BJ (cell line): ENCODE measurements at places on chromosomes 5 and 9.

- no peak for DNase-seq
Measured at GRCh38 chr9:89519366-89519805, 21.5 kb upstream of the SEMA4D start.

DNA sequence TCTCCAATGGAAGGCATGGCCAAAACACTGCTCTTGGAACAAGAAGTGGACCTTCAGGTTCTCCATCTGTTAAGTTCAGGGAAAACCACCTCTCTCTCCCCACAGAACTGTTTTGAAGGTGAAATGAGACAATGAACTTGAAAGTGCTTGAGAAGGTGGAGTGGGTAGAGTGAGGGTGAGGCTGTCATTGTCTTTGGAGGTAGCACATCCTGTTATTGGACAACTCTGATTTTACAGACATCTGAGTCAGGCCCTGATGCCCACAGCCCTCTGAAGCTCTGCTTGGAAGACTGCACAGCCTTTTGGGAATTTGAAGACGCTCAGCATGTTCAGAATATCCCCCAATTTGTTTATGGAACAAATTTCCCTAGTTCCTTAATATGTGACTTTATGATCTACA, 27.6 kb upstream of the TEX48 start:
- no peak for DNase-seq

DNA sequence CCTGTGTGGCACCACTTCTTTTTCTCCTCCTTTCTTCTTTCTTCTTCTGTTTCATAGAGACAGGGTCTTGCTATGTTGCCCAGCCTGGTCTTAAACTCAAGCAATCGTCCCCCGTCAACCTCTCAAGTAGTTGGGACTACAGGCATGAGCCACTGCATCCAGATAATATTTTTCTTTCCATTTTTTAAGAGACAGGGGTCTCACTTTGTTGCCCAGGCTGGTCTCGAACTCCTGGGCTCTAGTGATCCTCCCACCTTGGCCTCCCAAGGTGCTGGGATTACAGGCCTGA, 47.4 kb upstream of the IER5L start:
- no peak for DNase-seq

DNA sequence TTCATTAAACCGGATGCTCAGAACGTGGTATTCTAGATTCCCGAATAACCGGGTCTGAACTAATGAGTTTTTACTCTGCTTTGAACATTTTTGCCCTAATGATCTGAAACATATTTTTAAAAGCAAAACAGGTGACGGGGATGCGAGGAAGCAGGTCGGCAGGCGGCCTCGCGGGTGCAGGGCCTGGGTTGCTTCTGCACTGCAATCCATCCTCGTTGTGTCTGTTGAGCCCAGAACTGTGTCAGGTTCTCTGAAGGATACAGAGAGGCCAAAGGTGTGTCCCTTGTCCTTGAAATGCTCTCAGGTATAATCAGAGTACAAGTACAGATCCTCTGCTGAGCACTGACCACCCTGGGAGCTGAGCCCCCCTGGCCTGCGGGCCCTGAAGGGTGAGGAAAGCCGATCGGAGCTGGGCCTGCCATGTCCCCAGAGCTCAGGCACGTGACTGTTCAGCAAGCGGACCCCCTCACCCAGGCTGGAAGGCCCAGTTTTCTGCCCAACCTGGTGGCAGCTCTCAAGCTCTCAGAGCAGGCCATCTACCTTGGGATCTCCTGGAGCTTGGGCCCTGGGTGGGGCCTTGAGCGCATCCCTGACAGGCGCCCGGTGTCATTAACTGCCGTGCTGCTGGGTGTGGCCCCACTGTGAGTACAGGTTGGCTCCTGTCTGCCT, 151.8 kb downstream of the OLFM1 start:
- no peak for DNase-seq

- no peak for DNase-seq
Measured at GRCh38 chr5:36060420-36060887, 6.2 kb downstream of the UGT3A2 start.

DNA sequence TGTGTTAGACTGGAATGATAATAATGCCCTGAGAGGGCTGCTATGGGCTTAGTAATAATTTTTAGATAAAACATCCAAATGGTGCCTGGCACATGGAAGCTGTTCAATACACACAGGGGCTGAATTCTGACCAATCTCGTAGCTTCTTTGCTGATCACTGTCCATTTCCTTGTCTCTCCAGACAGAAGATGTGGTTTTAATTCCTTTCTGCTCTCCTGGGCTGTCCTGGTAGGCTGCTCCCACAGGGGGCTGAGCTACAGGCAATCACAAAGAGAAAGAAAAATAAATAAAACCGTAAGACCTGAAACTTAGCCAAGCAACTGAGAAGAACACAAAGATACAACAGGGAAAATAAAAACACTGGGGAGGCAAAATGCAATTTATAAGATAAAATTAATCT, 136.5 kb downstream of the CDK5RAP2 start:
- DNase-seq, result no peak

DNA sequence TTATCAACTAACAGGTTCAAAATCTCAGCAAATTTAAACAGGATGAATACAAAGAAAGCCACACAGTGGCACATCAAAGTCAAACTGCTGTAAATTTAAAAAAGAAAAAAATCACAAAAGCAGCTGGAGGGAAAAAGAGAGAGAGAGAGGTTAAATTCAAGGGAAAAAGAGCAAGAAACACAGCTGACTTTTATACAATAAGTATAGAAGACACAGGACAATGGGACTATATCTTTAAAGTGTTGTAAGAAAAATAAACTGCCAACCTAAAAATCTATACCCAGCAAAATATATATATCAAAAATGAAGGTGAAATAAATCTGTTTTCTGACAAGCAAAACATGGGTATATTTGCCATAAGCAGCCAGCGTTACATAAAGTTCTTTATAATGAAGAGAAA, 261.5 kb downstream of the TLE1 start:
- DNase-seq, result no peak

DNA sequence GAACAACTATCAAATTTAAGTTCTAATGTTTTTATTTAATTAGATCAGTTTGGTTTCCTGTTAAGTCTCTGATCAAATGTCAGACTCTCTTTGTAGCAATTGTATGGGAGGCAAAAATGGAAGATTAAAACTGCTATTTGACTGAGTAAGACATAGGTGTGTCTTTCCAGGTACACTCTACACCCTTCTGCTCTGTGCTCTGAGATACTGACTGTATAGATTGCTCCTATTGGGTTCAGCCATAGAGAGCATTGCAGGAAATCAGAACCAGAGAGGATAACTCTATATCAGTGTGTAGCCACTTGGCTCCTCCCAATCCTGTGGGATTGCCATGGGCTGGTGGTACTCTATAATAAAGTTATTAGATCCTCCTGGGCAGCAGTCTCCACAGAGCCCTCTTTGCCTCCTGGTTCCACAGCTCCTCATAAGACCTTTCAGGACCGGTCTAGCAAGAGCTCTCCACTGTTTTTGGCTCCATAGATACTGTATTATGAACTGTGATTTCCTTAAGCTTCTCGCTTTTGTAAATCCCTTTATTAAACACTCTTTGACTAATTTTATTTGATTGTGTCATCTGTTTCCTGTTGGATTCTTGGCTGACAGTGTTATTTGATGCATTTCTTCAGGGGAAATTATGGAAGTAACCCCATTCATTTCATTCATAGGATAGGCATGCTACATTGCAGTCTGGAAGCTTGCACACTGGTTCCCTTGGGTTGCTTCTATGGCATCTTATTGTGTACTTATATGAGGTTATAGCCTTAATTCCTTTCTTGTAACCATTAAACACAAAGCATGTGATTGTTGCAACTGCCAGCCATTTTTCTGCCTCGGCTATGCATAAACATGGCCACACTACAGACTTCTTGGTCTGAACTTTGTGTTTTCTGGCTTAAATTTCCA, 115.6 kb downstream of the VCAN start:
- DNase-seq, result no peak

- DNase-seq, result no peak
Measured at GRCh38 chr9:6907772-6908381, 150.1 kb downstream of the KDM4C start.

GRCh38 chr5:106331415-106331814, 1339.3 kb downstream of the EFNA5 start:
- peak; percentile 98 for DNase-seq

DNA sequence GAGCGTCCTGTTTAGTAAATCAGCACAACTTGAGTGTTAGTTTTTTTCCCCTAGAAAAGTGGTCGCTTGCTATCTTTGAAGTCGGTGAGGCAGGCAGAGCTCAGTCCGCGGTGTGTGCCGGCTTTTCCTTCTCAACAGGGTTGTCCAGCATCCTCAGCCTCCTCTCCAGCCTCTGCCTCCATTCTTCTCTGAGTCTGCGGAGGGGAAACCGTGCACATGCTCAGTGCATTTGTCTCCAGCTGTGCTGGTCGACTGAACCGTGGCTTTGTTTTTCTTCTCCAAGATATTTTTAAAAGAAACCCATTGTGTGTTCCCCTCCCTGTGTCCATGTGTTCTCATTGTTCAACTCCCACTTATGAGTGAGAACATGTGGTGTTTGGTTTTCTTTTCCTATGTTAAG, 25.3 kb downstream of the FAM240B start:
- no peak for DNase-seq

GRCh38 chr5:143986516-143987212, 174.7 kb downstream of the HMHB1 start:
- DNase-seq, result peak; percentile 43

GRCh38 chr5:167968837-167969236, 322.6 kb upstream of the WWC1 start:
- no peak for DNase-seq

DNA sequence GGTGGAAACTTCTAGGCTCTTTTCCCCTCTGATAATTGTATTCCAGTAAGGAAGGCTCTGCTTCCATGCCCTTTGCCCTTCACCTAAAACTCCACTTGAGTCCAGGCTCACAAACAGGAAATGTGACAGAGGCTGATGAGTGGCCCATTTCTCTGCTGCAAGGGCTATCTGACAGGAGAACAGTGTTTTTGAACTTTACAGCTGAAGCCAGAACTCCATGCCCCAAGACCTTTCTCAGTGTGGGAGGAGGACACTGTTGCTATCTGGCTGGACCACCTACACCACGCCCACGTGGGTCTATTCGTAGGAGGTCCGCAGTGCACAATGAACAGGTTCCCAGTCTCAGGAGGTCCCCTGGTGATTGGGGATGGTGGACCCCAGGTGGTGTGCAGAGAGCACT, 13.6 kb downstream of the GGTA1 start:
- no peak for DNase-seq

DNA sequence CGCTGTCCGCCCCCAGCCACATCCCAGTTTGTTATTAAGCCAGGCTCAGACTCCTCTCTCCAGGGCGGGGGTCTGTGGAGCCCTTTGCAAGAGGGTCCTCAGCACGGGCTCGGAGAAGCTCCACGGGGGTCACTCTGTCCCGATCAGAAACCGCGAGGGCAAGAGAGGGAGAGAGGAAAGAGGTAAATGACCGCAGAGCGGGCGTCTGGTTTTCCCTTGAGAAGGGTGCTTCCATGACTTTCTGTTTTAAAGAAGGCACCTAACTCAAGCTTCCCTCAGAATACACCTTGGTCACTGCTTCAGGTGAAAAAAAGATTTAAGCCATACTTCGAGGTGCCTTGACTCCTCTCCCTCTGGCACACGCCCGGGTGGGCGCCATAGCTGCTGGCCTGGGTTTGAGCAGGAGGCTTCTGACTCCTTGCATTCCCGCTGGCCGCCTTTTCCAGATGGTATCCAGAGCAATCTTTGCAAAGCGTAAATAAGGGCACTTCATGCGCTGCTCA, 5.8 kb upstream of the TERT start:
- no peak for DNase-seq

GRCh38 chr5:149641000-149641576, 59.8 kb downstream of the ARHGEF37 start:
- DNase-seq, result no peak

DNA sequence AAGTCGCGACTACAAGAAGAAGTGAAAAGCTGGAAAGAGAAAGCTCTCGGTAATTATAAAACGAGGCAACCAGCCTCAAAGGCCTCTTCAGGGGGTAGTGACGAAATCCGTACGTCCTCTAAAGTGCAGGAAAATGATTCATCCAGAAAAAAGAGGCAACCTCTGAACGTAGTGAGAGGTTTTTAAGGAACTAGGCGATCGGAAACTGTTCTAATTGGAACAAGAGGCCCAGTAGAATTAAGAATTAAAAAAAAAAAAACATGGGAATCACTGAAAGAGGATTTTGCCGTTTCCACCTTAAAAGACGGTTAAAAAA, 1.0 kb downstream of the CSNK1A1 start:
- DNase-seq, result peak; percentile 19

DNA sequence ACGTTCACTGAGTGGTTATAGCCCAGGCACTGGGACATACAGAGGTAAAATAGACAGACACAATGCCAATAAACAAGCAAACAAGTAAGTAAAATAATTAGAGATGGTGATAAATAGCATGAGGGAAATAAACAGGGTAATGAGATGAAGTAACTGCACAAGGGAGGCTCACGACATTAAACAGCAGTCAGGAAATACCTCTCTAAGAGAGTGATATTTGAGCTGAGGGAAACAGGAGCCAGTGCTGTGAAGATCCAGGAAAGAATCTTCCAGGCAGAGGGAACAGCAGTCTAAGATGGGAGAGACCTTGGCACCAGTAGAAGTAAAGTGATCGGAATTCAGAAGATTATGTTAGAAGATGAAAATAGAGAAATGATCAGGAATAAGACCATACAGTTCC, 279.4 kb downstream of the HINT1 start:
- no peak for DNase-seq

GRCh38 chr5:176789873-176790615, 20.3 kb upstream of the UNC5A start:
- no peak for DNase-seq

- DNase-seq, result no peak
Measured at GRCh38 chr9:76883341-76883855, 22.5 kb downstream of the PRUNE2 start.

- DNase-seq, result no peak
Measured at GRCh38 chr9:71663931-71664459, 104.3 kb downstream of the CEMIP2 start.

- no peak for DNase-seq
Measured at GRCh38 chr9:137069508-137070091, 757 bp downstream of the SAPCD2 start.

DNA sequence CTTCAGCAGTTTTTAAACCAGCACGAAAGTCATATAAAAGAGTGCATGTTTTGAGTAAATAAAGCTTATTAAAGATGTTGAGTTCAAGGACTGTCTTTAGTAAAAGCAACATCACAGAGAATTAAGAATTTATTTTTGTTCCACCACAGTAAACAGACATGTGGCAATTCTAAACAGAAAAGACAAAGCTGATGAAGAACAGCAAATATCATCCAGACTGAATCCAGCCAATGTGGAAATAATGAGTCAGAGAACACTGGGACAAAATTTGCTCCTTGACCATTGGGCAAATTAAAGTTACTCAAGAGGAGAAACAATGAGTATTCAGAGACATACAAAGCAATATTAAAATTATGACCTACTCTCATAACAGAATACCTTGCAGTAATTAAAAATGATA, 28.8 kb downstream of the OR2K2 start:
- peak; percentile 27 for DNase-seq
